ENCODE measurements at places on chromosomes 3 and 15. TPM values are rescaled to one million over a fixed set of nuclear protein-coding genes. Genes with fewer than 3 reads are reported as not detected.

DNA sequence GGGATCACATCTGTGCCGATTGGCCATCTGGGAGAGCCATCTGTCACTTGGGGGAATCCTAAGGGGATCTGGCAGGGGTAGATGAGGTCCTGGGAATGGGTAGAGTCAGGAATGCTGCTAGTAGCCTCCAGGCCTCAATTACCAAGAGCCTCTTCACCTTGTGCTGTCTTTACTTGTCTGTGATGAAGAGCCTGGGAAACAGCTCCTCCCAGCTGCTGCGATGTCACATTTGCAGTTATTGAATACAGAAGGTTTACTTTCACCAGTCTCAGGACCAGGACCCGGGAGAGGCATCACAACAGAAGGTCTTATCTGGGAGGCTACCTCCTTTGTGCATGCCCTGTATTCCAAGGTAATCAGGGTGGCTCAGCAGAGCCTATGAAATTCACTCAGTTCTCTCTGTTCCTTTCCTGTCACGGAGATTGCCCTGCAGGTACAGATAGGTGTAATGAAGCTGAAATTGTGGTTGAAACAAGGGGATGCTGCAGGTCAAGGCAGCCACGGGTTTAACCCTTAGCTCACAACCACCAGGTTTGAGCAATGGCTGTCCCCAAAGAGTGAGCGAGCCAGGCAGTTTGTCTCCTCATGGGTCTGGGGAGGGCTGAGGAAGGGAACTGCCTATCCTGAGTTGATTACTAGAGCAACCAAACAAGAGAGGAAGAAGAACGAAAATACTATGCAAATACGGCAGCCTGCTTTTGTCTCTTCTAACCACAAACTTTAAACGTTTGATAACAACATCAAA, 298.9 kb upstream of the RORA start:
- no peak for DNase-seq

RTP3 gene
- total RNA-seq = not detected

- peak; percentile 77 for DNase-seq
These were observed 13.3 kb downstream of the ITGA11 start for GRCh38 chr15:68418611-68419161.

DNA sequence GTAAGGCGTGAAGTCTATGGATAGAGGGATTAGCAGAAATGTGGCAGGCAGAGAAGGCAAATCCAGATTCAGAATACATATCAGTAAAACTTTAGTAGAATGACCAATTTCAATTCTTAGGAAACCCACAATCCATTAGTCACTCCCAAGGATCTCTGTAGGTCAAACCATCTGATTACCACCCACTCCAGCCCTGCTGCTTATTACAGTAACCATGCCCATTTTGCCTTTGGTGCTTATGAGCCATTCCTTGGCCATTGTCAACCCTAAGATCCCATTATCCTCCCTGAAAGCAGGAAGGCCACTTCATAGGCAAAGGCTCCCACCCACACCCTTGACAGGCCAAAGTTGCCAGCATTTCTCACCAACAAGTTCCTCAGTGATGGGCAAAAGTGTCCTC, 5.1 kb upstream of the KLHL40 start:
- no peak for DNase-seq

GRCh38 chr15:70589221-70589620, 174.1 kb downstream of the UACA start:
- DNase-seq = no peak

- no peak for DNase-seq
These were observed 8.2 kb downstream of the TPM1 start for GRCh38 chr15:63050731-63051155.

RETNLB gene
- total RNA-seq = not detected

DNA sequence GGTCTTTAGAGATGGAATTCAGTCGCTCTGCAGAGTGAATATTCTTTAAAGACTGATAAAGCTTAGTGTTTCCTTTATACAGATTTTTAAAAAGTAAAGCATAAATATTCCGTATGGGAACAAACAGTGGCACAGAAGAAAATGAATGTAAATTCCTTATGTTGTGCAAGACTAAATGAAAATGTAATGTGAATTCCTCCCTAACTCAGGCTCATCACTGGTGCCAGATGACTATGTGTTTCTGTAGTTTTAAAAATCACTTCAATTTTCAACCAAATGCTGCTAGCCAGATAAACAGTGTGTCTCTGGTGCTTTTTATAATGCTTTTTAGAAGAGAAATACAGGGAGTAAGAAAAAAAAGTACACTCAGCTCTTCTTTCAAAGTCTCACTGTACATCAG, 154.8 kb upstream of the SNTN start:
- DNase-seq = no peak

FYCO1 gene
- total RNA-seq = 67.4 TPM

DNA sequence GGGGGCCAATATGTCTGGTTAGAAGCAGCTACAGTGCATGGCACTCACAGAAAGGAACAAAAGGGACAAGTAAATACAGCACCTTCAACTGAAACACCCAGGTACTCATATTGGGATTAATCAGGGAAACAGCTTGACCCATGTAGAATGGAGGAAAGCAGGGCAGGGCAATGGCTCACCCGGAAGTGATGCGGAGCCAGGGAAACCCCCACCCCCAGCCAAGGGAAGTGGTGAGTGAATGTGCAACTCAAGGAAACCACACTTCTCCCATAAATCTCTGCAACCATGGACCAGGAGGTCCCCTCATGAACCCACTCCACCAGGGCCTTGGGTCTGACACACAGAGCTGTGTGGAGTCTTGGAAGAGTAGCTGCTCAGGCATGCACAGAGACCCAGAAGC, 117.1 kb downstream of the MTHFS start:
- DNase-seq = no peak

All from posterior vena cava (tissue), 2 donors.